ENCODE measurements at places on chromosomes 2 and 18. TPM values are rescaled to one million over a fixed set of nuclear protein-coding genes. Genes with fewer than 3 reads are reported as not detected.

The EML6 gene
- 0.12 TPM for total RNA-seq

The ASB18 gene
- 47.1 TPM for total RNA-seq

DNA sequence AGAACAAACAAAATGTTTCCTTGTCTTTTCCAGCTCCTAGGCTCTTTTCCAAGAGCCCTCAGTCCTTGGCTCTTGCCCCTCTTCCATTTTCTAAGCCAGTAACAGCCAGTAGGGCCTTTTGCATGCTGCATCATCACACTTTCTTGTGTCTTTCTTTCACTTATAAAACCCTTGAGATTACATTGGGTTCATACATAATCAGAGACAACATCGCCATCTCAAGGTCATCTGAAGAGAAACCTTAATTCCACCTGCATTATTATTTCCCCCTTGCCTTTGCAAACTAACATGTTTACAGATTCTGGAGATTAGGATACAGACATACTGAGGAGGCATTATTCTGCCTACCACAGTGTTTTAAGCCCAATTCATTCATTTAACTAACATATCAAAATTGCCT is 697.3 kb downstream of the TRIB2 start:
- no peak for DNase-seq

DNA sequence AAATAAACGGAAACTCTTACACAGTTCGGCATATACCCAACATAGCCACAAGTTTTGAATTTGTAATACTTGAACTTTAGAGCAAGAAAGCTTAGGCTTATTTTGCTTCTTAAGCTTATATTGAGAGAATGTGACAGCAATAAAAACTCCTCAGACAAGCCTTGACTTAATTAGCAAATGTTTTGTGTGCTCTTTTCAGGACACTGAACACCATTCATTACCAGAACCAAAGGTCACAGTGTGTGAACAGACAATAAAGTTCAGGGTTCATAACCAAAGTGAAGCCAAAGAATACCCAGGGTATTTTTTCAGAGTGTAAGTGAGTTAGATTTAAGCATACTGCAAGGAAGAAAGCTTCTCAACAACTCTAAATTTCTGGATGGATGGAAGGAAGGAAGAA is 605.8 kb downstream of the METTL4 start:
- DNase-seq, result no peak

DNA sequence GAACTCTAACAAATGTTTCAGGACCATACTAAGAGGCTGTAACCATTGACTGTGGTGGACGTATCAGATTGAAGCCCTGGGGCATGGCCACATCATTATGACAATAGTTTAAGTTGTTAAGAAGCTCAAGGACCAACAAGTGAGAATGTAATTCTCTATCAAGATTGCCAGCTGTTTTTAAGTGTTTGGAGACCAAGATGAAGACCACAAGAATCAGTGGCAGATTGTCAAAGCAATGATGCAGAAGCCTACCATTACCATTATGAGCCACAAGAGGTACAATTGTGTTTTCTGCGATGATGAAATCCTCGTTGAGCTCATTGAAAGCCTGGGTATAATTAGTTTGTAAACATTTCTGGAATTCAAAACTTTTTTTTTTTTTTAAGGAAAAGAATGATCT is 261.1 kb upstream of the ZEB2 start:
- no peak for DNase-seq

DNA sequence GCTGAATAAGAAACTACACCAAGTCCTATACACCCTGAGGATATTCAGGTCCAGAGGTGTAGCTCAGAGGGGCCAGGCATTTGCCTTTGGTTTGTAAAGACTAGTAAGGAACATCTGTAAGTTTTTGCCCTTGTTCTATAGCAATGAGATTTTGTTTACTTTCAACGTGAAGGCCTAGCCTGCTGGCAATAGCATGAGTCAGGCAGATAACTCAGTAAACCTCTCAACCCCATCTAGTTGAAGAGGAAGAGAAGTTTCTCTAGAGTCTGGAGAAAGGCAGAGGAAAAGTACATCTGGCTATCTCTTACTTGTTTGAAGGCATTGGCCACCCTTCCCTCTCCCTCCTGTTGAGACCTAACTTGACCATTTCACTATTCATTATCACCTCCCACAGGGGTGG is 70.3 kb upstream of the ZNF521 start:
- no peak for DNase-seq
